Sigmoid colon (tissue), 7 donors: ENCODE measurements at places on chromosomes 2 and 18. TPM values are rescaled to one million over a fixed set of nuclear protein-coding genes. Genes with fewer than 3 reads are reported as not detected.

Gene ASB18
- total RNA-seq, result not detected

Gene ACVR1C
- total RNA-seq, result 0.33 TPM

Gene POTEI
- not detected for total RNA-seq

GRCh38 chr2:143139835-143140393, 10.7 kb downstream of the ARHGAP15 start:
- DNase-seq, result no peak
